ENCODE measurements at places on chromosomes 13 and 19. TPM values are rescaled to one million over a fixed set of nuclear protein-coding genes. Genes with fewer than 3 reads are reported as not detected.

GRCh38 chr13:113203507-113204377 lies 4.7 kb downstream of the PCID2 start:
- no peak for DNase-seq

GRCh38 chr19:12623361-12624031 lies 12.8 kb downstream of the ZNF791 start:
- no peak for DNase-seq

DNA sequence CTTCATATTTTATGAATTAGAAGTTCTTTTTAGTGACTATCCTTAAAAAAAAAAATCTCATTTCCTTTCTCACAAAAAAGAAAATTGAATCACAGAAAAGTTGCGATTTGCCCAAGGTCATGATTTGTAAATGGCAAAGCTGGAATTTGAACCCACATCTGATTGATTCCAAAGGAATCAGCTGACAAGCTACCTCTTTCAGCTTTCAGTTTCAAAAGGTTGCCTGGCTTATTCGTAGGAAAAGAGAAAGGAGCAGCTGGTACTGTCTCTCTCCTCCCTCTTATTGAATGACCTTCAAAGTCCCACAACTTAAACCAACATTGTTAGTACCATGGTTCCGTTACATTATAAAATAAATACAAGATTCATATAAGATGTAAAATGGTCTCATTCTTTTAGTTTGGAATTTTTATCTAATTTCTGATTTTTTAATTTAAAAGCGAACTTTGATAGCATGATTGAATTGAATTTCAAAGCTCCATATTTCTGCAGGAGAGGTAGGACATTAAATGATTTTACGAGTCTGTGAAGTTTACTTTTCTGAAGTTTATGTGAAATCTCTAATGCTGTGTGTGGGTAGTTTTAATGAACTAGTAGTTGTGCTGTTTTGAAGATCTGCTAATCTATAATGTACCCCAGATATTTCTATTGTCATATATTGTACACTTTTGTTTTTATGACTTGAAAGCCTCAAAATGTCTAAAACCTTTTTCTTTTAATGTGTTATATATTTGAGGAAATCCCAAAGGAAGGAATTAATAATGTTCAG lies 18.5 kb upstream of the KCTD4 start:
- DNase-seq, result no peak

- DNase-seq, result no peak
Observed at GRCh38 chr19:28632371-28633080, 580.4 kb downstream of the UQCRFS1 start.

GRCh38 chr19:18300930-18301717 lies 19.7 kb upstream of the JUND start:
- peak; percentile 77 for DNase-seq

GRCh38 chr13:107450931-107451330 lies 764.4 kb downstream of the LIG4 start:
- DNase-seq, result no peak

GRCh38 chr19:38152461-38153379 lies 71.3 kb downstream of the DPF1 start:
- no peak for DNase-seq

- no peak for DNase-seq
Observed at GRCh38 chr19:18733196-18733647, 49.7 kb downstream of the CRTC1 start.

GRCh38 chr19:33300894-33301143 lies 1.5 kb downstream of the CEBPA start:
- DNase-seq, result no peak

DNA sequence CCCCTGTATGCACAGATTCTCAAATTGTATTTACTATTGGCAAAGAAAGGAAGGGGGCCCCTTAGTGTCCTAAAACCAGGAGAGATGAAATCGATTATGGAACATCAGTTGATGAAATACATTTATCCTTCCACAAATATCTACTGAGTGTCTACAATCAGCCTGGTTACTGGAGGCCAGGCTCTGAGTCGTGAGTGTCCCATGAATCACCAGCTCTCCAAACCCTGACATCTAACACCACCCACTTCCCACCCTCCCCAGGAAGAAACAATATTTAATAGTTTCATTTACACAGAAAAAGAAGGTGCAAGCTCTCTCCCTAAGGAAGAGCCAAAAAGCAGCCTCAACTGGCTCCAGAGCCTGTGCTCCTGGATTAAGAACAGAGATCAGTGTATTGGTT lies 25.2 kb downstream of the KCTD15 start:
- no peak for DNase-seq

GRCh38 chr13:25237083-25237482 lies 50.2 kb downstream of the MTMR6 start:
- no peak for DNase-seq

GRCh38 chr13:105569816-105570215 lies 965.6 kb downstream of the EFNB2 start:
- DNase-seq, result no peak

DNA sequence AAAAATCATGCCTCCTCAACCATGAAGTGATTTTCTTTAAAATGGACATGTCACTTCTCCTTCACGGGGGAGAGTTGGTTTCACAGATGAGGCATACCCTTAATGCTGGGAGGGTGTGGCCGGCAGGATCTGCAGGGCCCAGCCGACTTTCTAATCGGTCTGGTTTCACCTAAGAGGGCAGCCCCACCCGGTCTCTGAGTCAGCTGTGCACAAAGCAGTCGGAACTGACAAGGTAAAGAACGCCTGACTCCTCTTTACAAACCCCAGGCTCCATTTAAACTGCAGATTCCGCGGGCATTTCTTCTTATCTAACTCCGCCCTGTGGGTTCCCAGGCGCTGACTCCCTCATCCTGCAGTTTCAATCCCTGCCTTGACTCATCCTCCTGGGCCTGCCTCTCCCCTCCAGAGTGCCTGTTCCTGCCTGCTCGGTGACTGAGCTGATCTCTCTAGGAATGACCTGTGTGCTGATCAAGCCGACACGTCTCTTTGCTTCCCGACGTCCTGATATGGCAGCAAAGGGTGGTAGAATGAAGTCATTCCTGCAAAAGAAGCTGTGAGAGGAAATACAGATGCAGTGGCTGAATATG lies 63.4 kb downstream of the EFNB2 start:
- DNase-seq, result peak; percentile 68

GRCh38 chr13:47539317-47539716 lies 461.8 kb downstream of the SUCLA2 start:
- DNase-seq, result no peak

The CGB7 gene
- total RNA-seq, result not detected

Data from mucosa of descending colon (tissue), 3 donors.